BE2C (cell line): ENCODE measurements at places on chromosomes 3 and 15.

DNA sequence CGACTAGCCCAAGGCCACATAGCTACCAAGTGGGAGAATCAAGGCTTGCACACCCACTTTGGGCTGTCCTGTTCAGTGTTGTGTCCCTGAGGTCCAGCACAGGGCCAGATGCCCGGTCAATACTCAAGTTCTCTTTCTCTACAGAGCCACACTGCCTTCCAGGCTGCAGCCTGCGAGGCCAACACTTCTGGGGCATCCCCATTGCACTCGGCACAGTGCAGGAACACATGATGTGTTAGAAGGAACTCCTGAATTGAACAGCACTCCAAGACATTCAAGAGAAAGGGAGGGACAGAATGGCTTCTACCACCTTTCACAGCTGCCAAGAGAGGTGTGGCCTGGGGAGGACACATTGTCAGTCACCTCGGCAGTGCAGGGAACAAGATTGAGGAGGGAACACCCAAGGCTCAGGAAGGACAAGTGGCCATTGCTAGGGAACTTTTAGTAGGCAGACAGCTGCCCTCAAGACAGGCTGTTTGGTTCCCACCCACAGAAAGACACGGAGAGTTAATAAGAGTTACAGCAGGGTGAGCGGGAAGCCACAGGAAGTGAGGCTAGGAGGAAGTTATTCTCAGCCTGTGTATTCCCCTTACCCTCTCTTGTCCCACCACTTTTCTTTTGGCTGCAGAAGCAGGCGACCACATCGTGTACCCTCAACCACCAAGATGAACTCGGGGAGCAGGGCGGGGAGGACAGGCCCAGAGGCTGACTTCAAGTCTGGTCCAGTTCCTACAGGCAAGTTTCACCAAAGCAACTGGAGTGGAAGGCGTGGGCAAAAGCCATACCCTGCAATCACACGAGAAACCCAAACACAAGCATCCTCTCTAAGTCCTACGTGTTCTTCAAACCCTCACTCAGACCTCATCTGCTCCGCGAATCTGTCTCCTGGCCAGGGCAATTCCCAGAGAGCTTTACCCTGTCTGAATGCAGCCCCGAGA lies 69.4 kb downstream of the SRGAP3 start:
- DNase-seq: no peak

GRCh38 chr3:126367316-126367805 lies 10.2 kb upstream of the KLF15 start:
- DNase-seq: peak; percentile 2

DNA sequence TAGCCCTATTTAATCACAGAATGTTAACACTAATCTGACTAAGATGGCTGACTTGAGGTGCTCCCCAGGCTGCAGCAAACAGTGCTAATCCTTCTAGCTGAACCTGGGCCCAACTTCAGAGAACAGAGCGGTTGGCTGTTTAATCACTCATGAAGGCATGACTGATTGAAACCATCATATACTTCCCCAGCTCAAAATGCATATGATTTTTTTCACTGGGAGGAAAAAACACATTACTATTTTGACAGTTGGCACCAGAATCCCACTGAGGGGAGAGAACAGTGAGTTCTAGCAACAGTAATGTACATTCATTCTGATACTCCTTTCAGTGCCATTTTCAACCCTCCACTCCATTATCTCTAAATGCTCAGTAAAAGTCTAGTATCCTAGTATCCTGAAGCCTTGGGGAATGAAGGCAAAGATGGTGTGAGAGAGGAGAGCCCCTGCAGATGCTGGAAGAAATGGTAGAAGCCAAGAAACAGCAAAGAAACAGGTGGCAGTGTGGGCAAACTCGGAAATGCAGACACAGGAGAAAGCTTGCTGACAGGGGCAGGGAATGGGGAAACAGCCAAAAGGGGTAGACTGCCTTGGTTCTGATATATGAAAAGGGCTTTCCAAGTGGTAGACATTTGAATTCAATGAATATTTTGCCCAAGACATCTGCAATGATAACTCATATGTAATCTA lies 34.4 kb upstream of the CASR start:
- no peak for DNase-seq

DNA sequence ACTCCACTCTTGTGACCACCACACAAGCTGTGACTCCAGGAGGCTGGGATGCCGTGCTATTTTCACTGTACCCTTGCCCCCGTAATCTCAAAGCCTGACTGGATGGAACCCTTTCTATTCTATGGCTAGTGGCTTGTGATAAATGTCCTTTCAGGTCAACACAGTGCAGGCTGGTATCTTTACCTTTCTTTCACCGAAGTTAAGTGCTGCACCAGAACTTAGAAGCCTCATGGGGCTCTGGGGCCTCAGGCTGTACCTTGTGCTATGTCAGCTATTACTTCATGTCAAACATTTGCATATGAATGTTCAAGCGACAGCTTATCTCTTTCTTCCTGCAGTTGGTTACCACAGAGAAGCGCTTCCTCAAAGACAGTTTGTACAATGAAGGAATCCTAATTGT lies 66.8 kb downstream of the RPL39L start:
- no peak for DNase-seq

- DNase-seq: no peak
Measured at GRCh38 chr3:171350364-171350763, 109.8 kb downstream of the TNIK start.

DNA sequence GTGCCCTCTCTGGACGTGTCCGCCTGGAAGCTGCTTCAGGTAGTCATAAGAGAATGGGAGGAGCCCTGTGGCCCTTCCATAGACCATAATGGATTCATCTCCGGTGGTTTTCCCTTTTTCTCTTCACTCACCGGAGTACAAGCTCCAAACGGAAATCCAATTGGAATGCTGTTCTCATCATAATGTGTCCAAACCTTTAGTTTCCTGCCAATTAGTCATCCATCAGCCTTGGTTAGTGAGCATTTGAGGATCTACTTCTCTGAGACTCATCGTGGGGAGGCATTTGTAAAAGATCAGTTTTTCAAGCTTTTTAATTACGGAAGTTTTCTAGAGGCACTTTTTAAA lies 34.9 kb downstream of the ABHD2 start:
- no peak for DNase-seq

DNA sequence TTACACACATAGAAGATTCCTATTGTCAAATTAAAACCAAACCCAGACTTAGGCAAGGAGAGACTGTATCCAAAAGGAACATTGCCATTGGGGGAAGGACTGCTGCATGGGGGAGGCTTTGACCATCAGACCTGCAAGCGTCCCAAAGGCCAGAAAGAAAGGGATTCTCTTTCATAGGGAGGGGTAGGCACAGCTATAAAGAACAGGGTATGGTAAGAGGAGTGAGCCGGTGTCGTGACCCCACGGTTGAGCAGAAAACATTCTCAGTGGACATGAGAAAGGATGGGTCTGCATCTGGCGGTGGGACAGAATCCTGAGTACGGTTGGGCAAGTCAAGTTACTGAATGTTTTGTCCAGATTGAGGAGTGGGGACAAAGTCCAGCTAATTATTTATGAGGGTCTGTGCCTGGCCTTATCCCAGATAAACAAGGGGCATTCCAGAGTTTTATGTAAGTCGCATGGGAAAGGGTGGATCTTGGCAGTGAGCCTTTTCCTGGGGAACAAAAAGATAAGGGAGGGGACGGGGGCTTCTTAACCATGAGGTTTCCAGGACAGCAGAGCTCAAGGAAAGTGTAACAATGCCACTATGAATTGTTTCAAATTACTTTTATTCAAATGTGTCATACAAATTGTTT lies 357.8 kb downstream of the OCA2 start:
- no peak for DNase-seq

GRCh38 chr15:26729581-26729980 lies 43.3 kb downstream of the GABRB3 start:
- DNase-seq: no peak

DNA sequence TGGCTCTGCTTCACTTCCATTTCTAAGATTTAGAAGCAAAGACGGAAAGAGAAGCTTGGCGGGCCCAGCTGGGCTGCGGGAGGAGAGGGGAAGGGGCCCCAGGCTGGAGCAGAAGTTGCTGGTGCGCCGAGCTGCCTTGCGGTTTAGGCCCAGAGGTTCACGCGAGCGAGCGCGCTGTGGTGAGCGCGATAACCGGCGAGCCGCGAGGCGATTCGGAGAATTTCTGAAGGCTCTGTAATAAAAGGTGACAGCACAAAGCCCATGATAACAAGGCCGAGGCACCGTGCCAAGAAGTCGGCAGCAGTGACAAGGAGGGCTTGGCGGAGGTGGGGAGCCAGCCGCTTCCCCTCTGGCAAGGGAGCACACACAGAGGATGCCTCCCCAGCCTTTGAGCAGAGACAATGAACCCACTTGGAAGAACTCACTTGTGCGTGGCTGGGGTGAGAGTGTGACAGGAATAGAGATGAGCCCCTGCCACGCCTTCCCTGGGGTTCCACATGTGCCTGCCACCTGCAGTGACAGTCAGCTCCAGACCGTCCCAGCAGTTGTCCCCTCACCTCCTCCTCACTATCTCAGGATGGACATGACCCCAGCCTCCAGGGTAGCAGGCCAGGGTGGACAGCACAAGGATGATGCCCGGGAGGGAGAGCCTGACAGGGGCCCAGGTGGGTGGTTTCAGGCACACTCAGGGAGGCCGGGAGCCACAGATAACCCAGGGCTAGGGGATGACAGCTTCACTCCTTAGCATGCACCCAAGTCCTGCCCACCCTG lies 315.2 kb downstream of the UACA start:
- DNase-seq: peak; percentile 55

DNA sequence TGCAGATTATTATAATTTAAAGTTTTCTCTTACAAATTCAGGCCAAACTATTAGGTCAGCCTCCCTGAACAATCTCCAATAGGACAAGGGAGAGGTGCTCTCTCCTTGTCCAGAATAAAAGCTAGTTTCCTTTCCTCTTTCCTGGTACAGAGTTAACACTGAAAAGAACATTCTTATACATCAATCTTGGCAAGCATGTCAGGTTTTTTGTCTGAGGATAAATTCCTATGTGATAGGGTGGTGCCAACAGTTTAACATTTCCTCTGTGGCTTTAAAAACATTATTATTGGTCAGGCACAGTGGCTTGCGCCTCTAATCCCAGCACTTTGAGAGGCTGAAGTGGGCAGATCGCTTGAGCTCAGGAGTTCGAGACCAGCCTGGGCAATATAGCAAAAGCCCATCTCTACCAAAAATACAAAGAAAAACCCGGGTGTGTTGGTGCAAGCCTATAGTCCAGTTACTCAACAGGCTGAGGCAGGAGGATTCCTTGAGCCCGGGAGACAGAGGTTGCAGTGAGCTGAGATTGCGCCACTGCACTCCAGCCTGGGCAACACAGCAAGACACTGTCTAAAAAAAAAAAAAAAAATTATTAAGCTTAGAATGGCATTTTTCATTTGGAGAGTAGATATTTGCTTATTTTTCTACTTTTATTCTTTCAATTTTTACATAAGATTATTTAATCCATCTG lies 13.7 kb upstream of the ULK4 start:
- DNase-seq: no peak

DNA sequence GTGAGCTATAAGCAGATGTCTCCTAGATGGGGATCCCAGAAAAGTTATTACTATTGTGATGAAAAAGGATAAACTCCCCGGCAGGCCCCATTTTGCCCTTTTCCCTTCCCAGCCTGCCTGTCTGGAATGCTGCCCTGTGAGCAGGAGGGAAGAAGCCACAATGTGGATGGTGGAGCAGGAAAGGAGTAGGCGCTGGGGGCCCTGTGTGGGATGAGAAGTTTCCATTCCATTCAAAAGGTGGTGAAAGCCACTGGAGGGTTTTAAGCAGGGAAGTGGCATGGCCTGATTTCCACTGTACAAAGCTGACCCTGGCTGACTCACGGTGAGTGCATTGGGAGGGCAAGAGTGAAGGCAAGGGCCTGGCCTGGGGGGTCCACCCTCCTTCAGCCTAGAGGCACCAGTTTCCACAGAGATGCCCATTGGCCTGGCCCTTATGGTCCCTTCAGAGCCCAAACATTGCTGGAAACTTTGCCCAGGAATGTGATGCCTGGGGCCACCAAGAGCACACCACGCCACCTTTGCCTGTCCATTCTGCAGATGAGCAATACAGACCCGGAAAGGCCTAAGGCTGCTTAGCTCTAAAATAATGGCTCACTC lies 206.9 kb downstream of the RPLP1 start:
- DNase-seq: no peak

DNA sequence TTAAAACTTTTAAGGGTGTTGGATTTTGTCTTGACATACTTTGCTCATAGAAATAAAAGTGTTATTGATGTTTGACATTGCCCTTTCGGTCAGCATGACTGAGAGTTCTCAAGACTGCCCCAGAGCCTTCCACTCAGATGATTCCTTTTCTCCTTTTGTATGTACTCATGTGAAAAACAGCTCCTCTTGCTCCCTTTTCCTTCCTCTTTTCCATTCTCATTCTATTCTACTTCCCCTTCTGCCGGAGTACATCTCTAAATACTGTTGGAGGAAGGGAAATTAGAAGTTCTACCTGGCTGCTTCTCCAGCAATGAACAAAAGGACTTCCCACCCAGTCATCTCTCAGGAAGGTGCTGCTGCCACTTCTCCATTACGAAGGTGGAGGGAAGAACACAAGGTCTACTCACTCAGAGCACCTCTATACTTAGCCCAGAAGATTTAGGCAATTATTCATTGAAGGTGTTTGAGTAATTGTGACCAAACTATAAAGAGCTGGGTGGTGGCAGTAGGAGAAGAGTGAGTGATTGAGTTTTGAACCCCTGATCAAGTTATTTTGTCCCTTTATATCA lies 163.8 kb upstream of the MBNL1 start:
- DNase-seq: no peak

DNA sequence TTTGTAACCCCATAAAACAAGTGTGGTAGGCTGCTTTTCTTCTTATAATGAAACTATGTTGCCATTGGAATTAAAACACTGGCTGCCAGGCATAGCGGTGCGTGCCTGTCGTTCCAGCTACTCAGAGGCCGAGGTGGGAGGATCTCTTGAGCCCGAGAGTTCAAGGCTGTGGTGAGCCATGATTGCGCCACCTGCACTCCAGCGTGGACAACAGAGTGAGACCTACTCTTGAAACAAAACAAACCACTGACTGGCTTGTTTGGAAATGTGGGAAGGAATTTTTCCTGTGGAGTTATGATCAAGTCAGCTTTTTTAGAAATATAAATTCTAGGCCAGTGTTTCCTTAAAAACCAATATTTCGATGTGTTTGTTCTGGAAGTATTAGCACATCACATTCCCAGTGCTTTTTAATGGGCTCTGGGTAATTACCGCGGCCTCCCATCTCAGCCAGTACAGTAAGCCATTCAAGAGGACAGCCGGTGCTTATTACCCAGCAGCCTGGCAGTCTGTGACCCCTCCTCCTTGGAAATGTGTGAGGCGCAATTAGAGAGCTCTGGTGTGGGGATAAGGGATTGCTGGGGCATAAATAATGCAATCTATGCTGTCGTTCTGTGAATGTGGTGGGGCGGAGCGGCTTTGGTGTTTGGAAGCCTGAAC lies 58.3 kb upstream of the TRAK1 start:
- DNase-seq: no peak
